Activated naive CD8-positive, alpha-beta T cell treated with anti-CD3 and anti-CD28 coated beads for 36 hours (primary cell): ENCODE measurements at places on chromosomes 12 and 14. TPM values are rescaled to one million over a fixed set of nuclear protein-coding genes. Genes with fewer than 3 reads are reported as not detected.

The RNF212B gene
- not detected for total RNA-seq

The PRB2 gene
- not detected for total RNA-seq

The KCNC2 gene
- not detected for total RNA-seq

- no peak for DNase-seq
These were observed 14.5 kb upstream of the LDHB start for GRCh38 chr12:21672146-21672545.

GRCh38 chr12:60114169-60114568 is 518.3 kb downstream of the SLC16A7 start:
- no peak for DNase-seq

GRCh38 chr12:75271576-75271975 is 58.5 kb downstream of the CAPS2 start:
- no peak for DNase-seq

DNA sequence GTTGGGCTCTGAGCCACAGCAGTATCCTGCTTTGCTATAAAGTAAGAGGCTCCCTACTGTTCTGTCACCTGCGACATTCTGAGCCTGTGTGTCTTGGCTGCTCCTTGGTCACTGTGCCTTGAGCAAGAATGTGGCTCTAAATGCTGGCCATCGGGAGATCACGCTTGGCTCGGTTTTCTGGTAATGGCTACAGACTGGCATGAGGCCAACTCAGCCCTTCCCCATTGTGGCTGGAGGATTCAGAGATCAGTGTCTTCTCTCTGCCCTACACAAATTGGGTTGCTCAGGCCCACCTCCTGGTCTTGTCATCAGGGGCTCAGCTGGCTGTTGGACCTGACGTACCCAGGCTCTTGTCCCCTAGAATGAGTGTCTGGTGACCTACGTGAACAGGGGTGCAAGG is 94.5 kb downstream of the PLXNC1 start:
- DNase-seq: no peak

DNA sequence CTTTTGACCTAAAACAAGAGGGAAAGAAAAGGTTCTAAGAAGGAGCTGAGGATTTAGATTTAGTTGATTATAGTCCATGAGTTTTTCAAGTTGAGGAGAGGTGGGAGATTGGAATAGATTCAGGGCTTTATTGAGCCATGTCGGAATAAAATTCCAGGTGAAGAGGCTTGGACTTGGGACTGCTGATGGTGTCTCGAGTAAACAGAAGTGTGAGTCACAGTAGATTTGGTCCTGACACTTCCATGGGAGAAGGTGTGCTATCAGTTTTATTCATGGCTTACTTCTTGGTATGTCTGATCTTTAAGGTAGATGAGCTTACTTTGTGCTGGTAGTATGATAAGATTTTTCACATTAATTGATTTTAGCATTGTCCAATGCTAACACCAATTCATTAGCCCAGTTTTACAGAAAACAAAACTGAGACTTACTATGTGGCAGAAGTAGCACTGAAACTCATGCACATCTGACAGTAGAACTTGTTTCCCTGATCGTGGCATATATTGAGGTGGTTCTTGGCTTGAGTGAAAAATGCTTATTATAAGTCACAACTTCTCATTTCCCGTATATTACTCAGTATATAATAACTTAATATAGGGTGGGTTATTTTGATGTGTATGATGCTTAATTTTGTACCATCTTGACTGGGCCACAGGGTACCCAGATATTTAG is 172.4 kb upstream of the IGF1 start:
- no peak for DNase-seq
